ENCODE measurements at places on chromosomes 7 and 10.
A peak's percentile ranks its signal among the peaks of the same experiment; 100 is the strongest.

- DNase-seq, result no peak
Observed at GRCh38 chr7:117385363-117386109, 41.8 kb downstream of the ASZ1 start.

GRCh38 chr10:76469675-76470074 lies 1038.3 kb downstream of the LRMDA start:
- no peak for DNase-seq

DNA sequence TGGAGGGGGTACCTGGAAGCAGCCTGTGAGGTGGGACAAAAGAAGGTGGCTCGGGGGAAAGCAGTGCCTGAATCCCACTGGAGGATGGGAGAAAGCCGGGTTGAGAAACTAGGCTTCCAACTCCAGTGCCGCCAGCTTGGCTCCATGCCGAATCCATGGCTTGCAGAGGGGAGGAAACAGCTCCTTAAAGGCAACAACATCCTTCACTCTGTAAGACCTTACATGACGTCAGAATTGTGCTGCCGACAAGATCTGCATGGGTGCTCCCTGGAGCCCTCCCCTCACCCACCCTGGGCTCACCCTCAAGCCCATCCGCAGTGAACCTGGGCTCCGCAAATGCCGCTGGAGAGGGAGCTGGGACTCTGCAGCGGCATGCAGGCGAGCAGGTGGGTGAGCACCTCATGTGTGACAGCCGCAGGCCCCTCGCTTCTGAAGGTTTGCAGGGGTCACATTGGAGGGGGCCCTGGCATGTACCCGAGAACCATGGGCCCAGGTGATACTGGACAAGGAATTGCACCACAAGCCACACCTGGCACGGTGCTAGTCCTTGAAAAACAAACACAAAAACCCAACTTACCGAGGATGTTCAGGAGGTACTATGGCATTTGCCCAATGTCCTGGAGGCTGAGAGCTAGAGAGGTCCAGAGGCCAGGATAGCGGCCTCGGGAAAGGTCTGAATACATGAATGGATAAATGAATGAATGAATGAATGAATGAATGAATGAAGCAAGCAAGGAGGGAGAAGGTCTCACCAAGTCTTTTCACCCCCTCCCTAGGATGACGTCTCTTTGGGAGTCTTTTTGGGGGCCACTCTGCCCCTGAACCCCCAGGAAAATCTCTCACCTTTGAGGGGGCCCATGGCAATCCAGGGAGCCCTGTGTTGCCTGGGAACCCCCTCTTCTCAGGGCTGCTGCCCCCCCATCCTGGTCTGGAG lies 238.6 kb upstream of the SHH start:
- no peak for DNase-seq

GRCh38 chr10:21285742-21286331 lies 239.6 kb downstream of the SKIDA1 start:
- no peak for DNase-seq

GRCh38 chr7:28643188-28643569 lies 230.9 kb downstream of the CREB5 start:
- no peak for DNase-seq

- peak; percentile 57 for DNase-seq
Observed at GRCh38 chr10:97407211-97407951, 6.2 kb upstream of the RRP12 start.

DNA sequence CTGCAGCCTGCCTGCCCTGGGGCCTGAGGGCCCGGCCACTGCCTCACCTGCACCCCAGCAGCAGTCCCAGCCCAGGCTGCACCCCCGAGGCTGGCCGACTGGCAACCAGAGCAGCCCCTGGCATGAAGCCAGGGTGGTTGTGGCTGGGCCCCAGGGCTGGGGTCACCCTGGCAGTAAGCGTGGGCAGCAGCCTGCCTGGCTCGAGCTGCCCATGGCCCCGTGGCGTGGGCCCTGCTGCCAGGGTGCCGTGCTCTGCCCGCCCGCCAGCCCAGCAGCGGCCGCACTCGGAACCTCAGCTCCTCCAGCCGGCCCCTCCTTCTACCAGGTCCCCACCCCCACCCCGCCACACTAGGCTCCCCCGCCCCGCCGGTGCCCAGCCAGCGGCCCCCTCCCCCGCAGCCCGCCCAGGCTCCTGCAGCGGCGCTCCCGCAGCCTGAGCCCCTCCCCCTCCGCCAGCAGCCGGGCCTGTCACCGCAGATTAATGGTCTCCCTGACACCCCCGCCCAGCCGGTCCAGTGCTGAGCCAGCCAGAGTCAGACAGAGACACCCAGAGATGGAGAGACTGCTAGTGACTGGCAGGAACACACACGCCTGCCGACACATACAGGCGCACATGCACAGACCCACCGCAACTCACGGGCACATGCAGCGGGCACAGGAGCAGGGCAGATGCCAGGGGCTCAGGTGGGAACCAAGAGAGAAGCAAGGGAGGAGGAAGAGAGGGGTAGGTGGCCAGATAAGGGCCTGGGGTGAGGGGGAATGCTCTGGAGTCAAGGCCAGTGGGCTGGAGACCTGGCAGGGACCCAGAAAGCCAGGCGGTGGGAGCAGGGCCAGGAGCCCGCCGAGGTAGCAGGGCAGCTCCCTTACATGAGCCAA lies 22.4 kb downstream of the KCNH2 start:
- no peak for DNase-seq

DNA sequence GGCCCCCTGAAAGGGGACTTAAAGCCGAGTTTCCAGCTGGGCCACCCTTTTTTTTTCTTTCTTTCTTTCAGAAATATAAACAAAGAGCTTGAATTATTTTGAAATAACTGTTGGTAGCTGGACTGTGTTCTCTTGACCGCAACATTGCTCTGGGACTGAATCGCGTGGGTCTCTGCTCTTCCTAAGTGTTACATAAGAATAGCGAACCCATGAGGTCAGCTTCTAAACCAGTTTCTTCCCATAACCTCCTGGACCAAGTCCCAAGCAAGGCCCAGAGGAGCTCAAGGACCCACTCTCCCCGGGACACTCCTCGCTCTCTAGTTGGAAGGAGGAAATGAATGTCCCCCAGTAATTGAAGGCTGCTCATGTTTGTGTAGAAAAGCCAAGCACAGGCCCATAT lies 91.1 kb downstream of the CXCL12 start:
- DNase-seq, result peak; percentile 88

DNA sequence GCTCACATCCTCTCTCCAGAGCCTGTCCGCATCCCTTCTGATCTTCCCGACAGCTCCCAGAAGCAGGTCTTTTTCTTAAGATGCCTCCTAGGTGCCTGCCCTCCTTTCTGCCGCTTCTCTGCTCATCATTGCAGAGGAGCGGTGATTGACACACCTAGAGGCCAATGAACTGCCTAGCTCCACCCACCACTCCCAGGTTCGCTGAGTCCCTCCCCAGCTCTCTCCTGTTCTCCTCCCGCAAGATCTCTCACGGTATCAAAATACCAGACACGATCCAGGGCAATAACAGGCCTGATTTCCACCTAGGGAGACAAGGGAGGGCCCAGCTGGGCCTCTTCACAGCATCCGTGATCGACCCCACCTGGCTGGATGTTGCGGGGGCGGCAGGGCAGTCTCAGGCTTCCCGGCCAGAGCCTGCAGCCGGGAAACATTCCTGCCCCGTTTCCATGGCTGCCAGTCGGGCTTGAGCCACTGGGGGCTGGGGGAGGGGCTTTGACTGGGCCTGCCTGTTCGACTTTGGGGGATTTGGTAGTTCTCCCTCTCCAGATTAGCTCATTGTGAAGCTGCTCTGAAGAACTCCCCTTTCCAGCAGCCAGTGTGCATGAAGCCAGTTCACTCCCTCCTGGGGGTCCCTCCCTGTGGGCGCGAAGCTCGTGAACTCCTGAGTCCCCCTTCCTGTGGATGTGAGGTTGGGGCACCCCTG lies 373.5 kb downstream of the RPS24 start:
- DNase-seq, result peak; percentile 88
